Stimulated activated CD4-positive, alpha-beta T cell treated with anti-CD3 and anti-CD28 coated beads, Interleukin-1b, Interleukin-23, amount 100 ng/mL, for 48 hours (primary cell): ENCODE measurements at places on chromosomes 16 and 17.

- DNase-seq: no peak
Measured at GRCh38 chr17:77593081-77593480, 365.4 kb upstream of the TNRC6C start.

GRCh38 chr16:73616166-73616753, 568.3 kb upstream of the ZFHX3 start:
- no peak for DNase-seq

DNA sequence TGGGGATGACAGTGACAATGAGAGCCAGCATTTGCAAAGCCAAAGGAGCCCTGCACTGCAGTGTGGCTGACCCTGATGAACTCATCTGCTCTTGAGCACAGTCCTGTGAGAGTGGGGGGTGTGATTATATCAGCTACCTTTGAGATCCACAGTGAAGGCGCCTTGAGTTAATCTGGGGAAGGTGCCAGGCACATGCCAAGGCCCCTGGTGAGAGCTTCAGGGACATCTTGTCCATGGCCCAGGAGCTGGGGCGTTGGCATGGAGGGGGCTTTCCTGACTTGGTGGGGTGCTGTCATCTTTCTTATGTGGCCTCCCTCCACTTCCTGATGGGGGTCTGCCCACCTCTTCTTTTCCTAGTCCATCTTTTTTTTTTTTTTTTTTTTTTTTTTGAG, 86.5 kb downstream of the SNX29 start:
- DNase-seq: no peak

- DNase-seq: peak; percentile 49
Measured at GRCh38 chr17:56891751-56892150, 22.1 kb downstream of the TRIM25 start.

DNA sequence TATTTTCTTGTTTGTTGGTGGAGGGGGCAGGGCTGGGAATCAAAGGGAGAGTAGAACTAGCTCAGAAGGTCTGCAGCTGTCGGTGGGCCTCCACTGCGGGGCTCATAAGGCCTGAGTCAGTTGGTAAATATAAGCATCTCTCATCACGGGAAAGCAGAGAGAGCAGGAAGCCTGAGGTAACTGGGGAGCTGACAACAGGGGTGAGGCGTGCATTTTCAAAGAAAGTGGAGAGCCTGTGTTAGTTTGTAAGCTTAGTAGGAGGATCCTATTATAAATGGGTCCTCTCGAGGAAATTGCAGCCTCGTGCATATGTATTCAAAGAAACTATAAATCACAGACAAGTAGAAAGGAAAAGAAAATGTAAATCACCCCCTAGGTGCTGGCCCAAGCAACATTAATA, 221.0 kb upstream of the CDH13 start:
- DNase-seq: no peak

DNA sequence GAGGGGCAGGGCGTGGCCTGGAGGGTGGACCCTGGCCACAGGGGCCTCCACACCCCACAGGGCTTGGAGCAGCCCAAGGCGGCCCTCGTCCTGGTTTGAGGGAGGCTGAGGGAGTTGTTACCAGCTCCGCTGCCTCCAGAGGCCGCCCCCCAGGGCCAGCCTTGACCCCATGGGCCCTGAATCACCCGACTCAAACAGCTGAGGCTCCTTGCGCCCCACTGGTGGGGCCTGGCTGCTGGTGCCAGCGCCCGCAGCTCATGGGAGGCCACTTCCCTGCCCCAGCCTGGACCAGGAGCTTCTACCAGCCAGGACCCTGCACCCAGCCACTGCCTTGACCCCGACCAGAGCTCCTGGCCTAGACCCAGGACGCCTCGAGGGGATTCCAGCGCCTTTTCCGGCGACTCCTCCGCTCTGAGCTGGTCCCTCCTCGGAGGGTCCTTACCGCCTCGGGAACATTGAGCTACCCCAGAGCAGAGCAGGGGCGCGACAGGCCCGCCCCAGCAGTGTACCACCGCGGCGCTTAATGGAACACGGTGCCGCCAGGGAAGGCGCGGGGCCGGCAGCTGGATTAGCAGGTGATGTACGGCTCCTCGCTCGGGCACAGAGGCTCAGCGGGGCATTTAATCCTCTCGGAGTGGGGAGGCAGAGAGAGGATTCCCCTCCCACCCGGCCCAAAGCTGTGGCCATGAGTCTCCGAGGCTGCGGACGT, 37.2 kb downstream of the GSE1 start:
- no peak for DNase-seq

DNA sequence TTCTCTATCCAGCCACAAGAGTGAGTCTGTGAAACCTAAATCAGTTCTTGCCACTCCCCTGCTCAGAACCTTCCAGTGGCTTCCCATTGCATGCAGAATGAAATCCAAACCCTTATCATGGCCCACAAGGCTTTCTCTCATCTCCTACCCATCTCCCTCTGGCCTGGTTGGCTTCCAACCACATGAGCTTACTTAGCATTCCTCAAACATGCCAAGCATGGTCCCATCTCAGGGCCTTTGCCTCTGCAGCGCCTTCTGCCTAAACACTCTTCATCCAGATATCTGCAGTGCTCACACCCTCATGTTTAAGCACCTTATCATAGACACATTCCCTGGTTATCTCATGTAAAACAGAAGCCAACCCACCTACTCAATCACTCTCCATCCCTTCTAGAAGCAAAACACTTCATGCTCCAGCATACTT, 15.5 kb downstream of the TK2 start:
- no peak for DNase-seq

DNA sequence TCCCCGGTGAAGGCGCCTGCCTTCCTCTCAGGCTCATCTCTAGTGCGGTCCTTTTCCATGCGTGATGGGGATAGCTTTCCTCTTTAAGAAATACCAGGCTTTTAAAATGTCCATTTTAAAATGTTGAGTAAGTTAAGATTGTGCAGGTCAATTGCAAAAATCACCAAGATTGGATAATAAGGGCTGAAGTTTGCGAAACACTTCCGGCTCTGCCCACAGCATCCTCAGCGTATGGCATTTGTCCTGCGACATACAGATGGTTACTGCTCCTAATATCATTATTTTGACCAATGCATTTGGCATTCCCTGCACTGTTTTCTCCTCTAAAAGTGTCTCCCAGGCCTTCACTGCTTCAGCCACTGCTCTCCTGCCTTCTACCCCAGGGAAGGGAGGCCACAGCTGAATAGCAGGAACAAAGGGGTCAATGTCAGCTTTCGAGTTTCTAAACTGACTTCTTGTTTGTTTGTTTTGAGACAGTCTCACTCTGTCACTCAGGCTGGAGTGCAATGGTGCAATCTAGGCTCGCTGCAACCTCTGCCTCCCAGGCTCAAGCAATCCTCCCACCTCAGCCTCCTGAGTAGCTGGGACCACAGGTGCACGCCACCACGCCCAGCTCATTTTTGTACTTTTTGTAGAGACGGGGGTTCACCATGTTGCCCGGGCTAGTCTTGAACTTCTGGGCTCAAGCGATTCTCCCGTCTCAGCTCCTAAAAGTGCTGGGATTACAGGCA, 91.9 kb downstream of the CRISPLD2 start:
- DNase-seq: no peak

- no peak for DNase-seq
Measured at GRCh38 chr16:58195771-58196170, 2.1 kb downstream of the CSNK2A2 start.

- DNase-seq: no peak
Measured at GRCh38 chr17:81390029-81390872, 5.0 kb upstream of the BAHCC1 start.

DNA sequence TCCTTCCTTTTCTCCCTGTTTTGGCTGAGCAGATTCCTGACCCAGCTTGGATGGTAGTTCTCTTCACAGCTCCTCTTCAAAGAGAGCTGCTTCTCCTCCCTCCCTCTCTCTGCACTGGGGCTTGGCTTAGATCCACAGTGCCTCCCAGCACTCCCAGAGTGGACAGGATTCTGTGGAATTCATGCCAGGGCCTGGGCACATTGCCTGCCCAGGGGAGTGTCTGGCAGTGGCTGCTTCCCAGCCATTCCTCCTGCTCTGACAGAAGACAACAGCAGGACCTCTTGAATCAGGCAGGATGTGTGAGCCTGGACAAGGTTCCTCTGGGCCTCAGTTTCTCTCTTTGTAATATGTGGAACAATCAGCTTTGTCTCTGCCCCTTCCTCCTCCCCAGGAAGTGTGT, 4.5 kb upstream of the MMP28 start:
- DNase-seq: no peak

GRCh38 chr17:8463099-8463498, 27.4 kb downstream of the NDEL1 start:
- DNase-seq: no peak
